ENCODE measurements at places on chromosomes 5 and 9.

- DNase-seq, result peak; percentile 60
Measured at GRCh38 chr5:98772415-98773213, 849 bp upstream of the RGMB start.

GRCh38 chr9:125356032-125356431 lies 94.4 kb downstream of the GAPVD1 start:
- no peak for DNase-seq

DNA sequence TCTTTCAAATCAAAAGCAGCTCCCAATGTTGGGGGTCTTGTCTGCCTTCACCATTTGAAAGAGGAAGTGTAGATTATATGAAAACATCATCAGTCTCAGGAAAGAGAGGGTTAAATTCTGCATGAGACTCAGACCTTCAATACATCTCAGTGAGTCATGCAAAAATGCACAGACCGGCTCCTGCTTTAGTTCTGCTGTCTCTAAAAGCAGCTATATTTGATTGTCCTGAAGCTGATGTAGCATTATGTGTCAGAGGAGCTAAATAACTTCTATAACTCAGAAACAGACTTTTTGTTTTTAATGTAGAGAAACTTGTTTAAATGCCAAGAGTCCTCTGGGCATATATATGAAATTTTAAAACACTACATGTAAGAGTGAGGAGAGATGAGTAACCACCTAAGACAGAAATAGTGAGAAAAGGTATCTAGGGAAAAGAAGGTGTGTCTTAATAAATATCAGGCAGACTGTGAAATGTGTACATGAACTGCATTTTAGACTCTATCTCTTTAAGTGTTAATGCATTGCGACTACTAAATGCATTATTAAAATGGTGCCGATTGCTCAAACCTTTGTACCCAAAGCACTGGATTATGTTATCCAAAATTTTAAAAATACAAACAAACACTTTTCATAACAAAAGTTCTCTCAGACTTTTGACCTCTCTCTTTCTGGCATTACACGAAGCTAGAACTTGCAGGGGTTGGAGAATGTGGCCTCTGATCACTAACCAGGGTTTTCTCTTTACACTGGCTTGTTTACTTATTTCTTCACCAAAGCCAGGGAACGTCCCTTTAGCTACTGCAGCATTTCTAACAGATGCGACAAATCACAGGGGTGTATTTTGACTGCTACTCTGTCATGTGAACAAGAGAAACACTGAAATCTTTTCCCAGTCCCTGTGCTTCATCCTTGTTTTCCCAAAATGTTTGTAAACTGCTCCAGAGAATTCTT lies 302.3 kb downstream of the ARL15 start:
- DNase-seq, result no peak

- DNase-seq, result no peak
Measured at GRCh38 chr9:95857896-95858295, 17.6 kb upstream of the ERCC6L2 start.

DNA sequence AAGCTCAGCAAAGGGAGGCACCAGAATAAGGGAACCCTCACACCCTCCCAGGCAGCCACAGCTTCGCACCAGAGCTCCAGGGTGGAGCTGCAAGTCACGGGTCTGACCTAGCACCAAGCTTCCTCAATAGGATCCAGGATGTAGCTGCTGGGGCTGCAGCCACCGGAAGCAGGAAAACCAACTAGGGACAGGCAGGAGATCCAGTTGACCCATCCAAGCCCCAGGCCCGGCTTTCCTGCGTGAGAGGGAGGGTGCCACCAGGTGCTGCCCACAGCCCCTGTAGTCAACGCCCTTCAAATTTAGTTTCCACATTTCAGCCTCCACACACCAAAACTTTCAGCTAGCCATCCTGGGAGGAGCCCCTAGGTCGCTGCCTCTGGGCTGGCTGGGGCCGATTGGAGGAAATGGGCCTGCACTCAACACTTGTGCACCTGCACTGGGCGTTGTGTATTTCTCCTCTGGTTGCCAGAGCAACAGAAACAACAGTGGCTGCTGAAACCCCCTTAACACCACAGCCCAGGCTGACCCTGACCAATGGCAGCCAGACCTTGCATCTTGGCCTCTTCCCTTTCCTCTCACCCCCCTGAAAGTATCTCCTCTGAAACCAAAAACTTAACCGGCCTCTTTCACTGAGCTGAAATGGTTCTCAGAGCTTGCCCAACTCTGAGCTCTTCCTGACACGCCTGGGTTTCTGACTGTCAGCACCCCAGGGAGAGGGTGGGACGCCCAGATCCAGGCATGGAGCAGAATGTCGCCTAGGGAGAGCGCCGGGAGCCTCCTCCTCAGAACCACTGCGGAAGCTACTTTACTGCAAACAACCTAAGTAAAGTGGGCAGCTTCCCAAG lies 226.5 kb upstream of the MAP3K1 start:
- peak; percentile 19 for DNase-seq

GRCh38 chr9:115690786-115691496 lies 462.6 kb upstream of the PAPPA start:
- DNase-seq, result no peak

GRCh38 chr5:167582283-167582682 lies 709.2 kb upstream of the WWC1 start:
- no peak for DNase-seq
